Retina (tissue), 1 donor: ENCODE measurements at places on chromosomes 7 and 10.

DNA sequence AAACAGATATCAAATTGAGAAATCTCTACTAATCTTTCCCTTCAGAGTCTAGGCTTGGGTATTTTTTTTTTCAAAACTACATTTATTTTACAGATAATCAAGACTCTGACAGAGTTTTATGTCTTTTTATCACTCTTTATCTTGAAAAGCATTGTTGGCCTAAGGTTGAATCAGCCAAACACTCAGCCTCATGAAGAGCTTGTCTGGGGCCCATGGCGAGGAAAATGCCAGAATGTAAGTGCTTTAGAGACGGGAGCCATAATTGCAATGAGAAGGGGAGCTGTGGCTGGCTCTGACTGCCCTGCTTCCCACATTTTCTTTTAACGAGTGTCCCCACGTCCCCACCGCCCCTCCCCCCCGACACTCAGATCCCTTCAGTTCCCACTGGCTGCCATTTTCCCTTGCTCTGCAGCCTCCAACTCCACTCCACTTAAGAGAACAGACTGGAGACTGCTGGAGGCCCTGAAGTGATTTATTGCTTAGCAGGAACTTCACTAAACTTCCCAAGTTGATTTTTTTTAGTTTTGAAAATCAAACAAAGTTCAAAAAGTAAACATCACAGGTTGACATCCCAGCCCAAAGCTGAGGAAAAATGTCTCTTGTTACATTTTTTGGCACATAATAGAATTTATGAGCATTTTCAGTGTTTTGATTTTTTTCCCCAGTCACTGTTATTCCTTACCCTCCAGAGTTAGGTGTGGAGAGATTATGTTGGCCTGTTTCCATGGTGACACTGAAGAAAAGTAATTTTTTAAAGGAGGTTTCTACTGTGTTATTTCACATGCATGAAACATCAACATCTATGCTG lies 637.5 kb upstream of the GALNT17 start:
- no peak for DNase-seq

- no peak for DNase-seq
These were observed 18.7 kb upstream of the ARHGAP12 start for GRCh38 chr10:31947144-31947926.

- DNase-seq: peak; percentile 67
These were observed 1.7 kb downstream of the CREB3L2 start for GRCh38 chr7:138000081-138000701.

DNA sequence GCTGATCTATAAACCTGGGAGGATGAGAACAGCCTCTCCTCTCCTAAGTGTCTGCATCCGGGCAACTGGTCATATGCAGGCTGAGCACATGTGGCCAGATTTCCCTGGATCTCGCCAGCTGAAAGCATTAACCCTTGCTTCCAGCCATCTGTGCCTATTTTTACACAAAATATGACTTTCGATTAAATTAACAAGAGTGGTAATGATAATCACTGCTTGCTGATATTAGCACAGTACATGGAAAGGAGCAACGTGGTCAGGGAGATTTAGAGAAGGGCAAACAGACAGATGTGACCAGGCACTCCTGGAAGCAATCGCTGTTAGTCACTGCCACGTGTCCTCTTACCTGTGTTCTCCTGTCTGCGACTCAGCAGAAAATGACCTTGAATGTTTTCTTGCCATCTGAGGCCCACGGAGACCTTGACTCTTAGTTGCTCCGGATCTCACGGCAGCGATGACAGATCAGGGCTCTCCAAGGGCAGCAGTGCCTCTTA lies 59.5 kb upstream of the NPTX2 start:
- no peak for DNase-seq

GRCh38 chr10:91271886-91272285 lies 51.4 kb downstream of the PCGF5 start:
- DNase-seq: no peak

GRCh38 chr7:157943561-157943960 lies 606.8 kb downstream of the DNAJB6 start:
- no peak for DNase-seq

DNA sequence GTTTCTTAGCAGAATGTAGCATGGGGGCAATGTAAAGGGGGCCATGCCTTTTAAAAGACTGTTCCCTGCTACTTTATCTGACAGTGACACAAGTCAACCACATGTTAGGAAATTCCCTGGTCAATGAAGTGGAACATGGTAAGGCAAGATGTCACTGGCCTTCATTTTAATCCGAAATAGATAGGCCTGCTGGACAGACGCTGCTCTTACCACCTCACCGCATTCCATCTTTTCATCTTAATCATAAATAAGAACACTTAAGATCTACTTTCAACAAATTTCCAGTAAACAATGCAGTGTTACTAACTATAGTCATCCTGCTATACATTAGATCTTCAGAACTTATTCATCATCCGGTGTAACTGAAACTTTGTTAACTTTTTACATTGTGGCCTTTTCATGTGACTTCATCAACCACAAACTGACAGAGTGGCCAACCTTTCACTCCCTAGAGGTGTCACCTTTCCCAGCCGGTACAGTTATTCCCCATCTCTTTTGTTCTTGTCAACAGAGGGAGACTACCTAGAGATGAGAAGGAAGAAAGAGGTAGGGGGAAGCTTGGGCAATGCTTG lies 15.6 kb downstream of the ASB4 start:
- no peak for DNase-seq

- peak; percentile 30 for DNase-seq
These were observed 16.2 kb downstream of the SVIL start for GRCh38 chr10:29618341-29619171.

- DNase-seq: no peak
These were observed 16.0 kb downstream of the GRIFIN start for GRCh38 chr7:2460188-2460587.
